ENCODE measurements at places on chromosomes 2 and 18.
A peak's percentile ranks its signal among the peaks of the same experiment; 100 is the strongest.

- DNase-seq, result no peak
Measured at GRCh38 chr2:219576505-219577388, 4.6 kb downstream of the INHA start.

GRCh38 chr2:67846370-67847070 is 216.3 kb downstream of the C1D start:
- peak; percentile 61 for DNase-seq

- DNase-seq, result no peak
Measured at GRCh38 chr2:98500561-98500960, 55.9 kb downstream of the INPP4A start.

GRCh38 chr2:105760639-105761337 is 16.1 kb downstream of the NCK2 start:
- DNase-seq, result peak; percentile 68

- DNase-seq, result no peak
Measured at GRCh38 chr2:24993406-24994145, 21.8 kb upstream of the DNAJC27 start.

All from GM12865 (cell line).